GM23338 (cell line): ENCODE measurements at places on chromosomes 4 and X. TPM values are rescaled to one million over a fixed set of nuclear protein-coding genes. Genes with fewer than 3 reads are reported as not detected.

- peak overlapping the region; percentile 23; the same call in 1 of the 2 replicates for H3K4me3 ChIP-seq
- no peaks in the 10 kb centered on the region for H3K4me1 ChIP-seq
- no peak overlapping the region for H3K27ac ChIP-seq
- no peaks in the 10 kb centered on the region for H3K36me3 ChIP-seq
These were observed 65.4 kb upstream of the NKX1-1 start for GRCh38 chr4:1471443-1472147.

- H3K27ac ChIP-seq: peak overlapping the region; percentile 47; the same call in 1 of the 2 replicates
- peaks cover 23% of the 10 kb centered on the region for H3K4me1 ChIP-seq
- H3K4me3 ChIP-seq: no peak overlapping the region
- no peak for DNase-seq
- no peaks in the 10 kb centered on the region for H3K27me3 ChIP-seq
These were observed 6.7 kb downstream of the SLC7A11 start for GRCh38 chr4:138235419-138235952.

GRCh38 chrX:107450823-107451509, 1.5 kb downstream of the FRMPD3 start:
- peak; percentile 85 for DNase-seq
- peaks cover 11% of the 10 kb centered on the region; the same call in 1 of the 2 replicates for H3K4me1 ChIP-seq
- no peak overlapping the region for H3K27ac ChIP-seq
- H3K4me3 ChIP-seq: peak overlapping the region; percentile 65

- H3K4me3 ChIP-seq: no peak overlapping the region
- H3K4me1 ChIP-seq: peaks cover 4% of the 10 kb centered on the region; the same call in 1 of the 2 replicates
- H3K27me3 ChIP-seq: no peaks in the 10 kb centered on the region
- no peaks in the 10 kb centered on the region for H3K36me3 ChIP-seq
- DNase-seq: no peak
- H3K27ac ChIP-seq: no peak overlapping the region
These were observed 369.5 kb upstream of the FAM241A start for GRCh38 chr4:111775556-111776297.

DNA sequence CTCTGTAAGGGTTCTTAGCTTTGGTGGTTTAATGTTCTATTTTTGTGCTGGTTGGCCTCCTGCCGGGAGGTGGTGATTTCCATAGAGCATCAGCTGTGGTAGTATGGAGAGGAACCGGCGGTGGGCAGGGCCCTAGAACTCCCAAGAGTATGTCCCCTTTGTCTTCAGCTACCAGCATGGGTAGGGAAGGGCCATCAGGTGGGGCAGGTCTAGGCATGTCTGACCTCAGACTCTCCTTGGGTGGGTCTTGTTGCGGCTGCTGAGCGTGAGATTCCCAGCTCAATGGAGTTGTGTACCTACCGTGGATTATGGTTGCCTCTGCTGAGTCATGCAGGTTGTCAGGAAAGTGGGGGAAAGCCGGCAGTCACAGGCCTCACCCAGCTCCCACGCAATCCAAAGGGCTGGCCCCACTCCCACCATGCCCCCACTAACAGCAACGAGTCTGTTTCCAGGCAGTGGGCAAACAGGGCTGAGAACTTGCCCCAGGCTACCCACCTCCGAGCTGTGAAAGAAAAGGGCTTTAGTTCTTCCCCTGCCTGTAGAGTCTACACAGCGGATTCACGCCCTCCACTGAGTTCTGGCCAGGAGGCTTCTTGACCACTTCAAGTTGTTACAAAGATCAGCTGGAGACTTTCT, 235.9 kb downstream of the RPA4 start:
- H3K27ac ChIP-seq: no peak overlapping the region
- H3K4me1 ChIP-seq: no peaks in the 10 kb centered on the region
- H3K27me3 ChIP-seq: no peaks in the 10 kb centered on the region

- peak overlapping the region; percentile 71 for H3K4me3 ChIP-seq
- no peaks in the 10 kb centered on the region for H3K36me3 ChIP-seq
- peaks cover 46% of the 10 kb centered on the region for H3K27me3 ChIP-seq
- peak overlapping the region; percentile 2; the same call in 1 of the 2 replicates for H3K27ac ChIP-seq
- H3K4me1 ChIP-seq: peaks cover 20% of the 10 kb centered on the region
- peak; percentile 87 for DNase-seq
These were observed 946 bp downstream of the ANXA3 start for GRCh38 chr4:78552389-78553042.

DNA sequence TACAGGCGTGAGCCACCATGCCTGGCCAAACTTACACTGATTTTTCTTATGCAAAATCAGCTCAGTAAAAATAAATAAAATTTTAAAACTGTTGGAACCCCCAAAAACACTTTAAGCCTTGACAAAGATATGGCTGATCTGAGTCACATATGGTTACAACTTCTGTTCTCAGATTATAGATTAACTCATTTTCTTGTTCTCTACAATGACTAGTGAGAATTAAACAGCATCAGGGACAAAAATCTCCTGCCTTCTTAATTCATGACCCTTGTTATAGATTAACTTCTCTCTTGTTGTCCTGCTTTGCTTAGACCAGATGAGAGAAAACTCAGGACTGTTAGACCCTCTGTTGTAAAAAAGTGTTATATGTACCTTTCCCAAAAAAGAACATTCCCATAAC, 24.2 kb upstream of the EXOC1L start:
- no peak for DNase-seq
- no peak overlapping the region for H3K4me3 ChIP-seq
- no peak overlapping the region for H3K27ac ChIP-seq

- DNase-seq: no peak
- H3K4me3 ChIP-seq: no peak overlapping the region
- H3K27ac ChIP-seq: no peak overlapping the region
- no peaks in the 10 kb centered on the region for H3K36me3 ChIP-seq
- peaks cover 5% of the 10 kb centered on the region for H3K4me1 ChIP-seq
These were observed 6.9 kb downstream of the PLAC8 start for GRCh38 chr4:83107631-83108030.

GRCh38 chr4:39699687-39700409, 1.9 kb downstream of the UBE2K start:
- H3K27me3 ChIP-seq: no peaks in the 10 kb centered on the region
- no peaks in the 10 kb centered on the region; the same call in 1 of the 2 replicates for H3K36me3 ChIP-seq
- peak overlapping the region; percentile 94 for H3K4me3 ChIP-seq
- H3K27ac ChIP-seq: 0 out of 2 replicates have a peak overlapping the region, but pooled peaks have one; percentile 7

DNA sequence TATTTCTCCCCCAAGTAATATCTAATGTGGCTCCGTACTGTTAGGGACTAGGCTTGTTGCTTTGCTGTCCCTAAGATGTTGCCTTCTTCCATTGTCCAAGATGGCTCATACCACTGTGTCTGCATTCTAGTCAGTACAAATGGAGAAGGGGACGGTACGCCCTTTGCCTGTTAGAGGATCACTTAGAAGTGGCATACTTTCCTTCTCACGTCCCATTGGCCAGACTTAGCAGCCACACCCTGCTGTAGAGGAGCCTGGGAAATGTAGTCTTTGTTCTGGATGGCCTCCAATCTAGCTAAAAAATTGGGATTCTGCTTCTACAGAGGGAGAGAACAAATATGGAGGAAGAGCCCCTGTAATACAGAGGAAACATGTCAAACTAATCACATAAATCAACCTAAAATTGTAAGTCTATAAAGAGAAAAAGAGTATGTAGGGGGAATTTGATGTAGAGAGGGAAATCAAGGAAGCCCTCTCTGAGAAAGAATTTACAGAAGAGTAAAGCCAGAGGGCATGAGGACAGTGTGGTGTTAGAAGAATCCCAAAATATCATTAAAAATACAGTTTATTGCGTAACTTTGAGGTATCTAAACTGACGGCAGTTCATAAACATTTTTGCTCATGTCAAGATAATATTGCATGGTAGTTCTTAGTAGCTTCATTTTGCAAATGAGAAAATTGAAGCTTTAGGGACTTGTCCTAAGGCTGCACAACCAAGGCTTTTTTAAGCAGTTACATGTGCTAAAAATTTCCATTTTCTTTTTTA, 15.1 kb downstream of the PRIMPOL start:
- no peak overlapping the region for H3K27ac ChIP-seq
- DNase-seq: peak; percentile 79
- no peak overlapping the region for H3K4me3 ChIP-seq
- no peaks in the 10 kb centered on the region for H3K36me3 ChIP-seq

DNA sequence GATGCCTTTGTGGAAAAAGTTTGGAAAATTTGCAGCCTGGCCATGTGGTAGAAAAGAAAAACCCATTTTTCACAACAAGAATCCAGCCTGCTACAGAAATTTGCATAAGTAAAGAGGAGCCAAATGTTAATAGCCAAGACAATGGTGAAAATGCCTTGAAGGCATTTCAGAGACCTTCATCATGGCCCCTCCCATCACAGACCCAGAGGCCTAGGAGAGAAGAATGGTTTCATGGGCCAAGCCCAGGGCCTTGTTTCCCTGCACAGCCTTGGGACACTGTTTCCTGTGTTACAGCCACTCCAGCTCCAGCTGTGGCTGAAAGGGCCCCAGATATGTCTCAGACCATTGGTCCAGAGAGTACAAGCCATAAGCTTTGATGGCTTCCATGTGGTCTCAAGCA, 101.4 kb upstream of the LINC00632 start:
- no peak overlapping the region for H3K27ac ChIP-seq
- no peaks in the 10 kb centered on the region for H3K27me3 ChIP-seq
- no peaks in the 10 kb centered on the region for H3K36me3 ChIP-seq
- no peak overlapping the region for H3K4me3 ChIP-seq

DNA sequence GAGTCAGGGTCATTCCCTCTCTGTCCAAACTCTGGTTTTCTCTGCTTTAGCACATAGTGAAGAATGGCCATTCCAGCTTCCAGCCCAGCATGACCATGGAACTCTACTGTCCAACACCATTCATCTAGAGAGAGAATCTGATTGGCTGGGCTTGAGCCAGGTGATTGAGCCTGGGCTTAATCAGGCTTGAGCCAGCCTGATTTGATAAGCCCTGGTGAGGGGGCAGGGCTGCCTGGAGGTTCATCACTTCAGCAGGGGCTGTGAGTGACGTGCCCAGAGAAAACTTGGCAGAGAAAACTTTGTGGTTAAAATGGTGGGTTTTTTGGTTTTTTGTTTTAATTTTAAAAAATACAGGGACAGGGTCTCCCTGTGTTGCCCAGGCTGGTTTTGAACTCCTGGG, 62.5 kb downstream of the KIAA0232 start:
- H3K36me3 ChIP-seq: no peaks in the 10 kb centered on the region; the same call in 1 of the 2 replicates
- no peaks in the 10 kb centered on the region for H3K27me3 ChIP-seq
- H3K4me1 ChIP-seq: peaks cover 49% of the 10 kb centered on the region

DNA sequence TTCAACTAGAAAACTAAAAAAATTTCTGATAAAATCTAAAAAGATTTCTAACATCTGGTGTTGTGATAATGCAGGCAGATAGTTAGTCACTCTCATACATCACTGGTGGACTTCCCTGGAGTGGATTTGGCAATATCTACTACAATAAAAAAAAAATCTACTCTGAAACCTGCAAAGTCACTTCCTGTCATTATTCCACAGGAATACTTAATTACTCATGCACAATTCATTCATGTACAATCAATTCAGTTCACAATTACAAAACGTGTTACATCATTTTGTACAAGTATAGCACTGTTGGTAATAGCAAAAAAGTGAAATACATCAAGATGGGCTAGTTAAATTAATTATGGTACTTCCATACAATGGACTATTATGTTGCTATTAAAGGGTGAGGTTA, 16.5 kb upstream of the RHOH start:
- no peaks in the 10 kb centered on the region for H3K36me3 ChIP-seq
- no peak overlapping the region for H3K27ac ChIP-seq
- no peak overlapping the region for H3K4me3 ChIP-seq
- no peak for DNase-seq
- no peaks in the 10 kb centered on the region for H3K27me3 ChIP-seq

GRCh38 chr4:81508411-81509185, 36.9 kb upstream of the RASGEF1B start:
- H3K36me3 ChIP-seq: no peaks in the 10 kb centered on the region
- H3K27me3 ChIP-seq: no peaks in the 10 kb centered on the region

DNA sequence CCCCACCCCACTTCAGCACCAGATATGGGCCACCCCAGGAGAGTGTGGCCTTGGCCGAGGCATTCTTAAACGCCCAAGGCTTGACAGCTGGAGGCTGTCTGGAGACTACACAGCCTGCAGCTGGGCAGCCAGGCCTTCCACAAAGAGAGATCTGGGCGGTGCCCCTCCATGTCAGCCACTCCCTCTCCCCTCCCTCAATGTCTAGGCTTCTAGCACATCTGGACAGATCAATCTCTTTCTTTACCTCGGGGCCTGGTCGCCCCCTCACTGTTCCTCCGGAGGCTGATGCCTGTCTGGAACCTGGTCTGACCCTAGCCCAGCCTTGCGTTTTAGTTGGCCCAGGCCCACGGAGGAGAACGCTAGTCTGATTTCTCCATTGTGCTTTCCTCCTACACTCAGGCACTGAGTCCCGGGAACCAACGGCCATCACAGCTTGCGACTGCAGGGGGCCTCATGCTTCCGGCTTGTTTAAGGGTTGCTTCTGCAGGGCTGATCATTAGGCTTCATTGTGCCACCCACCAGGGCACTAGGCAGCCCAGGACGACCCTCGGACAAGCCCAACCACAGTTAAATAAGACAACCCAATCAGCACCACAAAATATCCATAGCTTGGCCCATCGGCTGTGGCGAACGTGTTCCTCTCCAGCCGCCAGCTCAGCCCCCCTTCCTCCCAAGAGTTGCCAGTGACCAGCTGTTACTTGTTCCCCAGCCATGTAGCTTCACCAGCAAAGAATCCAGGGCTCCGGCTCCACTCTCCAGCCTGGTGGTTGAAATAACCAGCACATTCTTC, 200.6 kb downstream of the BCOR start:
- no peaks in the 10 kb centered on the region for H3K36me3 ChIP-seq
- no peaks in the 10 kb centered on the region for H3K4me1 ChIP-seq
- H3K4me3 ChIP-seq: no peak overlapping the region
- no peaks in the 10 kb centered on the region for H3K27me3 ChIP-seq

DNA sequence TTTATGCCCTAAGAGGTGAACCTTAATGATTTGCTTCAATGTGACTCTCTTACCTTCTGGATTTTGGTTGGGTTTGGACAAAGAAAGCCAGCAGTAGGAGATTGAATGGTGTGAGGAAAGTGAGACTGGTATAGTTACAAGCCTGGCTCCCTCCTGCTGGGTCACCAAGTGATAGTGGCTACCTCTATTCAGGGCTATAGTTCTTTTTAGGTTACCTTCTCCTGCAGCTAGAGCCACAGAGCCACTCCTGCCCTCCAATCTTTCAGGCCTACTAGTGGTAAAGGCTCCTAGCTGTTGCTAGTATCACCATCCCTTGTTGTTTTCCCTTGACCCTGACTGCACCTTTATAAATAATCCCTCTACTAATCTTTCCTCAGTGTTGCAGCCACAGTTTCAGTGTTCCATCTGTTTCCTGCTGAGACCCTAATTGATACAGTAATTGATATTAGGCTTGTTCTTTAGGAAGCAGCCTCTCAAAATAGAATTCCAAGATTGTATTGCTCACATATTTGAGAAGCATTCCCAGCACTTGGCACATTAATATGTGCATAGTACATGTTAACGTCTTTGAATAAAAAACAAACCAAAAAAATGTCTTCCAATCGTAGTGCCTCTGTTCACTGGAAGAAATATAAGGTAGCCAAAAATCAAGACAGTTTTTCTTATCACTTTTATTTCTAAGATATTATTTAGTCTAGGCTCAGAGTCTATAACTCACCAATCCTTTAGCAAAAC, 82.3 kb downstream of the SRPX start:
- no peaks in the 10 kb centered on the region for H3K36me3 ChIP-seq
- no peaks in the 10 kb centered on the region for H3K4me1 ChIP-seq
- H3K27ac ChIP-seq: no peak overlapping the region
- DNase-seq: no peak

The CSAG3 gene
- total RNA-seq: not detected in 2 replicates

The BEND2 gene
- not detected in 2 replicates for total RNA-seq

The PABPC1L2B gene
- 0.19 TPM in 1 of 2 replicates, not detected in the other for total RNA-seq

The LPAR4 gene
- total RNA-seq: 14.2 and 14.9 TPM in 2 replicates

The RAI2 gene
- 0.83 and 1.4 TPM in 2 replicates for total RNA-seq

The NR0B1 gene
- 0.16 and 0.45 TPM in 2 replicates for total RNA-seq

The CDS1 gene
- 20.3 and 22.6 TPM in 2 replicates for total RNA-seq

The NHSL2 gene
- 7.0 and 9.5 TPM in 2 replicates for total RNA-seq

The VCX3B gene
- total RNA-seq: 0.23 TPM in 1 of 2 replicates, not detected in the other

The USP11 gene
- 61.9 and 65.1 TPM in 2 replicates for total RNA-seq

The QDPR gene
- total RNA-seq: 26.3 and 31.5 TPM in 2 replicates

The CXCL11 gene
- 0.23 and 1.9 TPM in 2 replicates for total RNA-seq
